Sciatic nerve (tissue), 2 donors: ENCODE measurements at places on chromosomes 6 and 20. TPM values are rescaled to one million over a fixed set of nuclear protein-coding genes. Genes with fewer than 3 reads are reported as not detected.

The WFDC2 gene
- total RNA-seq = 4.1 TPM

The SIRPA gene
- 55.5 TPM for total RNA-seq

The PHACTR2 gene
- 141 TPM for total RNA-seq

The TJAP1 gene
- total RNA-seq = 36.9 TPM

The HLA-DOB gene
- total RNA-seq = 1.8 TPM

The PACSIN1 gene
- total RNA-seq = 0.49 TPM

The IMPG1 gene
- not detected for total RNA-seq

The LY6G6D gene
- not detected for total RNA-seq

The MYBL2 gene
- 0.40 TPM for total RNA-seq

The C4B gene
- 392 TPM for total RNA-seq

The ASIP gene
- total RNA-seq = 3.0 TPM

The OR2H2 gene
- not detected for total RNA-seq

The SEMG1 gene
- total RNA-seq = not detected

The OTOR gene
- not detected for total RNA-seq

The PRR18 gene
- total RNA-seq = not detected

The ZNFX1 gene
- total RNA-seq = 40.7 TPM

The MEI4 gene
- 0.13 TPM for total RNA-seq

The SCRT2 gene
- not detected for total RNA-seq
